ENCODE measurements at places on chromosomes 3 and 15.

DNA sequence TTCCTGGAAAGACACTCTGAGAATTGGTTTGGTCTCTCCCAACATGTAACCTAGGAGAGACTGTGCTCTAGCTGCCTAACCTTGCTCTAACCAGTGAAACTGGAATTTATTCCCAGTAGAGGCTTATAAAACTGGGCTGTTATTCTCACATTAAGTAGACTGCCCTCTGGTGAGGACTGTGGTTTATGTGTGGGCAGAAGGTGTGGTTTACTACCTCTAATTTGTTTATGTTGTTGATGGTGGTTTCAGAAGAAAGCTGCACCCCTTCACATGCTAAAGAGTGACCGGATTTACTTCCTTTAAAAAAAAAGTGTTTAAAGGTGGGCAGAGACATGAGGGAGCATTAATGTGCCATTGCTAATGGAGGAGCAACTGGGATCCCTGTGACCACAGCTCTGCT lies 273.2 kb downstream of the MECOM start:
- no peak for DNase-seq

- no peak for DNase-seq
Observed at GRCh38 chr3:118213892-118214291, 820.8 kb downstream of the IGSF11 start.

GRCh38 chr3:129254536-129255230 lies 5.3 kb downstream of the COPG1 start:
- no peak for DNase-seq

GRCh38 chr15:90750186-90750585 lies 33.0 kb downstream of the BLM start:
- DNase-seq: no peak

DNA sequence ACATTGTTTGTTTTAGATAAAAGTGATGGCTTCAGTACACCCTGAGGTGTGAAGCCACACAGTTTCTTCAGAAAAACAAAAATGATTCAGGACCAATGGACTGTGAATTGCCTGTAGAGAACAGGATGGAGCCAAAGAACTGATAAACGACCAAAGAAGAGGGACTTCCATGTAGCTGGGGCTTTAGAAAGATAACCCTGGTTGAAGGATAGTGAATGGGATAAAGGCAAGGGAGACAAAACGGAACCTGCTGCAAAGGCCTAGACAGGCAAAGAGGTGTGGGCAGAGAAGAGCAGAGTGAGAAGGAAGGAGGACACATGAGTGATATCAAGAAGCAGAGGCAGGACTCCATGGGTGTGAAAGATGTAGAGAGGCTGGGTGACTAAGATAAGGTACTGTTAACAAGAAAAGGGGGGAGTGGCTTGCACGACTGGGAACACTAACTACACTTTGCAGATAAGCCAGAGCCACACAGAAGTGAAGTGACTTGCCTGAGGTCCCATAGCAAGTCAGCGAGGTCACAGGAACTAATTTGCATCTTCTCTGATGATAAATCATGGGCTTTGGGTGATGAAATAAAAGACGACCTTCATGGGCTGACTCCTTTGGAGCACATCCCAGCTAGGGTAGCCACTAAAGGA lies 44.3 kb downstream of the RAB6B start:
- DNase-seq: no peak

DNA sequence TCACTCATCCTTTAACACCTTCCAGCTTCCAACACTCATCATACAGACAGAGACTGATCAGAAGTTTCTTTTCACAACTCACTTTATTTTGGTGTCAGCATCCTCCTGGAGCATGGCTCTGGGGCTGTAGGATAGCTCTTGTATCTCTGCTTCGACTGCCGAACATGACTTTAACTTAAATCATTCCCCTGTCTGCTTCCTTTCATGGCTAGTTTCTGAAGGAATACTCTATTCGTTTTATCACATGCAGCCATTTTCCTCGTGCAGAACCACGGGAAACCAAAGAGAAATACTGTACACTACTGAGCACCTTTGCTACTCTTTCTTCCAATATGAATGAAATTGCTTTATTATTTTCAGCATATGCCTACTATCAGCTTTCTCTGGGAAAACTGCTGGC lies 2.1 kb upstream of the TMOD2 start:
- no peak for DNase-seq

All from cortex of kidney (tissue), 1 donor.